ENCODE measurements at places on chromosomes 12 and 14.
A peak's percentile ranks its signal among the peaks of the same experiment; 100 is the strongest.

GRCh38 chr12:113808095-113808951, 157.8 kb downstream of the RBM19 start:
- DNase-seq = no peak

GRCh38 chr14:23984891-23985602, 3.7 kb upstream of the DHRS4L2 start:
- DNase-seq = no peak

- no peak for DNase-seq
These were observed 13.4 kb upstream of the FRMD6 start for GRCh38 chr14:51638071-51638944.

DNA sequence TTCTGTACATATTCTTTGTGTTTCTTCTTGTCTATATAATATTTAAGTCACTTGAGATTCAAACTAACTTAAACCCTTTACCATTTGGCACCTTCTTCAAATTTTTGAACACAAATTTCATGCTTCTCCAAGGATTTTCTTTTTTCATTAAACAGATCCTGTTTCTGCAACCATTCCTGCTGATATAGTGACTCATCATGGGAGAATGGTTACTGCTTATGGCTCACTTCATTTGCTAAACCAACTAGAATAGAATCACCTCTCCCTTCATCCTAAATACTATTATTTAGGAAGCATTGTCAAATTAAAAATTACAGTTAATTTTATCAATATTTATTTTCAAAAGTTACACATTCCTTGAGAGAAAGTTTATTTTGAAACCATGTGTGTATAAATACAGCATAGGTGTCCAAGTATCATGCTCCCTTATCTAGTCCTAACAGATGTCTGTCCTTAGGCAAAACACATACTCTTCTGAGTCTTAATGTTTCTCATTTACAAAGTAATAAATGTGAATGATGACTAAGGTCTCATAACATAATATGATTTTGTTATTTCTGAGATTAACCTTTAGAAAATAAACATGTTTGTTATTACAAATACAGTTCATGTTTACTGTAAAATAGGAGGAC, 40.7 kb downstream of the PLCZ1 start:
- no peak for DNase-seq

- no peak for DNase-seq
These were observed 103.7 kb upstream of the NUDT4 start for GRCh38 chr12:93273834-93274564.

- DNase-seq = peak; percentile 18
These were observed 1482.5 kb upstream of the TMEM132C start for GRCh38 chr12:126784328-126784921.

DNA sequence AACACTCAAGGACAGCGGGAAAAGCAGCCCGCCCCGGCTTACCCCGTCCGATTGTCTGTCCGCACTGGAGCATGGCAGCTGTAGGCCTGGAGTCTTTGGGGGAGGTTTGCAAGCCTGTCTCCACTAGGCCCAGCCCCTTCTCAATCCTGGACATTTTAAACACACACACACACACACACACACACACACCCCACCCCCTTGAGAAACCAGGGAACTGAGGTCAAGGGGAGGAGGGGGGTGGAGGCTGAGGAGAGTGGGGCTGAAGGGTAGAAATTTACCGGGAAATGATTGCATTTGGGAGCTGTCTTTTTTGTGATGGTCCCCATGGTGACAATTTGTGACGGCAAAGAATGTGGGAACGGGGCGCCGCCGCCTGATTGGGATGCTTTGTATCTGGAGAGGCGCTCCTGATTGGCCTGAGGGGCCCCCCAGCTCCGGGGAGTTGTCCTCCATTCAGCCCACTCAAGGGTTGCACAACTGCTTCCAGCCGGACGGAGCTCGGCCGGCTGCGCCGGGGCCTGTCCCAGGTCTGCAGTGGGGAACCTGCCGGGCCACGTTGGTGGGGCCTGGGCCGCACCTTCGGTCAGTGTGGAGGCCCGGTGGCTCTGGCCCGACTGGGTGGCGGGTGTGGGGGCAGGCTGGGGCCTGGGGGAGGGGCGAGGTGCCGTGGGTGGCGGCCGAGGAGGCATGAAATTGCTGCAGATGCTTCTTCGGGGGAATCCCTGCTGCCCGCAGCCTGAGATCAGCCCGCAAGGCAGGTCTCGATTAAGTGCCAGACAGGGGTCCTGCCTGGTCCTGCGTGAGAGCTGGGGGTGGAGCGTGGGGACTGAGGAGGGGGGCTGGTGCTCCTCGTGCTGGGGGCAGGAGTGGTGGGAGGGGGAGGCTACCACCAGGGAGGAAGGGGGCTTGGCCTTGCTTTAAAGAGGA, at the start of gene FAM181A:
Gene FAM181A, plus strand, starts transcription at position 472 of the 927 bp plus-strand sequence. CDS start 942 bp downstream, outside the sequence.
- no peak for DNase-seq

DNA sequence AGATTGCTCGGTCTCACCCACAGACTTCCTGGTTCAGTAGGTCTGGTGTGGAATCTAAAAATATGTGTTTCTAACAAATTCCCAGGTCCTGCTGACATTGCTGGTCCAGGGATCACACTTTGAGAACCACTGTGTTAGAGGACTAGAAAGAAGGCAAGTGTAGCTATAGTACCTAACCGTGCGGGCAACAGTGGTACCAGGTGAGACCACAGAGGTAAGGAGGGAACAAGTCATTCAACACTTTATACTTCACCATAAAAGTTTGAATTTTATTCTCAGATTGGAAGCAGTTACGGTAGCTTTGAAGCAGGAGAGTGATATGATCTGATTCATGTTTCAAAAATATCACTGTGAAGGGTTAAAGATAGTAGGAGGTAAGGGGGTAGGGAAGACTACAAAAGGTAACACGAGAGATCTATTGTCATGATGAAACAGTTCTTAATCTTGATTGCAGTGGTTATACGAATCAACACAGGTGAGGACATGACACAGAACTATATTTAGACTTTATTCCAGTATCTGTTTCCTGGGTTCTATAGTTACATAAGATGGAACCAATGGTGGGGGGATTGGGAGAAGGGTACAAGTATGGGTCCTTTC, 73.5 kb downstream of the CDK17 start:
- no peak for DNase-seq

DNA sequence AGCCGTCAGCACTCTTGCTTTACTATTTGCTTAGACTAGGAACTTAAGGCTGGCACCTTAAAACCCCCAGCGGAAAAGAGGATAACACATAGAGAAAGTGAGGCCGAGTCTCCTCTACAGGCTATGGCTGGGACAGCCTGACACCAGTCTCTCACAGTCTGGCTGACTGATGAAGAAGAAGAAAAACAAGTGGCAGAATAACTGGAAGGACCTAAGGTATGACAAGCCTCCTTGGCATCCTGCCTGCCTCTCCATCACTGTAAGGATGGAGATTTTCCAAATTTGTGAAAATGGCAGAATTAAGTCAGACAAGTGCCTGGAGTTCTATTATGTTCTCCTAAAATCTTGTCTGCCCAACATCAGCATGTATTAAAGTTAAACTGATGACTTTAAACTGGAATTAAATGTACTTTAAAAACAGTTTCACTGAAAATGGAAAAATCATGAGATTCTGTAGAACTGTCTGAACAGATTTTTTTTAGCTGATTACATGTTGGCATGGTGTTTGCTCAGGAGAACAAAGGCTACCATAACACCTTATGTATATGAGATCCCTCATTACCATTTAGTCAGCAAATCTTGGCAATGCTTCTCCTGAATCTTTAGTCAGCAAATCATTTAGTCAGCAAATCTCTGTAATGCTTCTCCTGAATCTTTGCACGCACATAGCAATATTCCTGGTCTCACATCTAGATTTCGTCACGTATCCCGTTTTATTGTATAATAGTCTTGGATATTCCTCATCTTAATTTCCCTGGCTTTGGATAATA, 140.3 kb upstream of the AEBP2 start:
- no peak for DNase-seq

GRCh38 chr12:62971769-62972525, 37.0 kb upstream of the PPM1H start:
- peak; percentile 12 for DNase-seq

DNA sequence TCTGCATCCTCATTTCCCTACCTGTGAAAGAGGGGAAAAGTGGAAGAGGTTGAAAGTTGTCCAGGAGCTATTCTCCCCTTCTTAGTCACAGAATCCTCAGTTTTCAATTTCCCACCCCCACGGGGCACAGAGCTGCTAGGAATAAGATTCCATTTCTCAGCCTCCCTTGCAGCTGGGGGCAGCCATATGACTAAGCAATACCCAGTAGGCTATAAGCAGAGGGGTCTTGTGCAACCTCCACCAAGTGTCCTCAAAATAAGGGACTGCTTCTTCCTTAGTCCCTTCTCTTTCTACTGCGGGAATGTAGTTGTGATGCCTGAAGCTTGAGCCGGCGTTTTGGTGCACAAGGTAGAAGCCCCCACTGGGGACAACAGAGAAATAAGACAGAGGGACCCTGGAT, 40.9 kb downstream of the VWF start:
- no peak for DNase-seq

- DNase-seq = no peak
These were observed 41.2 kb upstream of the WSCD2 start for GRCh38 chr12:108087900-108088299.

DNA sequence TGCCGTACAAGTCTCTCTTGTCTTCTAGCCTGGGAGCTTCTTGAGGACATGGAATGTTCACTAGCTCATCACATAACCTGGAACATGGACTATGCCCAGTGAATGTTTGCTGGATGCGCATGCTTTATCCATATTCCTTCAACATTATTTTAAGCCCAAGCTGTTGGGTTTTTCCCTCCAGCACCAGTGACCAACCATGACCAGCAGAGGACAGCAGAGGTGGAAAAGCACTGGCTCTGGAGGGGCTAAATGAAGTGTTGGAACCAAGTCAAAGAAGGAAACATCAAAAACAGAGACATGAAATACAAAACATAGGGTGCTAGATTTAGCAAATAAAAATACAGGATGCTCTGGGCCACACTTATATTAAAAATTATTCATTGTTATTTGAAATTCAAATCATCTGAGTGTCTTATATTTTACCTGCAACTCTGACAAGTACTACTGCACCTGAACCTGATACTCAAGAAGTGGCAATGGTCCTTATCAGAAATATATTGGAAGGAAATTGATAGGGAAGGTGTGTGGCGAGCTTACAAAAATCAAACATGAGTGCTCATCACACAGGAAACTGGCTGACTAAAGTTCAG, 23.1 kb upstream of the HELB start:
- peak; percentile 16 for DNase-seq

DNA sequence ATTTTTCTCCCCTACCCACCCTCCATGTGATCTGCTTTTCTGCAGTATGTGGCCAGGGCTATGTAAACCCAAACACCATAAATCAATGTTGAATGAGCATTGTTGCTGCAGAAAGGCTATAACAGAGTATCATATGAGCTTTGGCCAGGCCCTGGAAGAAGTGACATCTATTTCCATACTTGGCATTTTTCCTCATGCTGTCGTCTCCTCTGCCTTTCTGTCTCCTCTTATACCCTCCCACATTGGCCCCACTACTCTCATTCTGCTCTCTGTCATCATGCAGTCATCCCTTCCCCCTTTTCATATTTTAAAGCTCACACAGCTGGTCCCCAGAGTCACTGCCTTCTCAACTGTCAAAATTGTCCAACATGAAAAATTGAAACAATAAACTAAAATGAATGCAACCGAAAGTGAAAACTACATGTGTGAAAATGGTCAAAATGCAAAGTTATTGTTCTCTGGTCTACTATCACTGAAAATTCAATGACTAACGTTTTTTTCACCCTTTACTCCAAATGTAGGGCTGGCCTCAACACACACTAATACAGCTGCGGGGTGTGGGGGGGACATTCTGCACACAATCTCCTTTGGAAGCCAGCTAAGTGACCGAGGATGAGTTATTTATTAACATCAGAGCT, 290.7 kb upstream of the TMPO start:
- DNase-seq = no peak

GRCh38 chr12:105840384-105840783, 298.4 kb downstream of the NUAK1 start:
- DNase-seq = no peak

GRCh38 chr14:28264306-28264705, 502.3 kb upstream of the FOXG1 start:
- DNase-seq = no peak

GRCh38 chr14:66311990-66312389, 174.2 kb upstream of the CCDC196 start:
- DNase-seq = peak; percentile 14

- DNase-seq = peak; percentile 87
These were observed at the start of gene SOX5 for GRCh38 chr12:23949348-23950209. Gene SOX5 (minus strand): TSS chr12:23949670. CDS start chr12:23949601, 69 bp downstream.

- DNase-seq = no peak
These were observed 185.9 kb downstream of the PPM1H start for GRCh38 chr12:62748941-62749468.

DNA sequence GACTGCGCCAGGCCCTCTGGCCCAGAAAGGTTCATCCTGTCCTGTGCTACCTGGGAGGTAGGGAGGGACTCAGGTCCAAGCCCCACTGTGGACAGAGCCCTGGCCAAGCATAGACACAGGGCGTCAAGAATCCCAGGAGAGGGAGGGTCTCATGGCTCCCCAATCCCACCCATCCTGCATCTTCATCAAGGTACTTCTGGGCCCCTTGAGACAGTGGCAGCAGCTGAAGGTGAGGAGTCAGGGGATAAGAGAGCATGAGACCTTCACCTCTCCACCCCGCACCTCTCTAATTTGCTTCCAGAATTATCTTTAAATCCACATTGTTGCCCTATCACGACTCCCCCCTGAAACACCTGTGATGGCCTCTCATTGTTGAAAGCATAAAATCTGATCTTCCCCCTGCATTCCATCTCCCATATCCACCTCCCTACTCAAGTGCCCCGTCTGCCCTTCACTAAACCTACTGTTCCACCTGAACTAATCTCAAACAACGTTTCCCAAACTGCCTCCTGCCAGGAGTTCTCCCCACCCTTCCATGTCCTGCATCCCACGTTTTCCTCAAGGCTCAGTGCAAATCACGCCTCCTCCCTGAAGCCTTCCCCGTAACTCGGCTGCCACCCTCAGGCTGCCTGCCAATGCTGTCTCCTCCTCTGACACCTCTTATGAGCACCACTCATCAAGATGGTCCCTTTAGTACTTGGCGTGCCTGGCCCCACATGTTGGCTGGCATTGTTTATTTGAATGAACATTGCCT, 27.1 kb downstream of the KRT18 start:
- peak; percentile 41 for DNase-seq

GRCh38 chr12:57254506-57255280, 3.7 kb upstream of the STAC3 start:
- no peak for DNase-seq

- DNase-seq = no peak
These were observed 13.8 kb downstream of the BAG5 start for GRCh38 chr14:103548463-103549351.

DNA sequence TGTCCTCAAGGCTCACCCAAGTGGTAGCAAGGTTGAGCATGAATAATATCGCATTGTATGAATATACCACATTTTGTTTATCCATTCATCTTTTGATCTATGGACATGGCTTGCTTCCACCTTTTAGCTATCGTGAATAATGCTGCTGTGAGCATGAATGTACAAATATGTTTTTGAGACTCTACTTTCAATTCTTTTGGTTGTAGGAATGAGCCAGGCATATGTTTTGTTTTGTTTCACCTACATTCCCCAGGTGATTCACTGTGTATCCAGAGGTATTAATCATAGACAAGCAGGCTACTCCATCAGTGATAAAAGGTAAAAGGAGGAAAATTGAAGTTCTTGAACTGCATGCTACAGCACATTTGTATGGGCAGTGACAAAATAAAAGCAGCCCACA, 35.8 kb downstream of the CDKL1 start:
- no peak for DNase-seq

- no peak for DNase-seq
These were observed 67.6 kb upstream of the TTC7B start for GRCh38 chr14:90883782-90884181.

All from NCI-H146 (cell line).